ENCODE measurements at places on chromosomes 7 and 10.

DNA sequence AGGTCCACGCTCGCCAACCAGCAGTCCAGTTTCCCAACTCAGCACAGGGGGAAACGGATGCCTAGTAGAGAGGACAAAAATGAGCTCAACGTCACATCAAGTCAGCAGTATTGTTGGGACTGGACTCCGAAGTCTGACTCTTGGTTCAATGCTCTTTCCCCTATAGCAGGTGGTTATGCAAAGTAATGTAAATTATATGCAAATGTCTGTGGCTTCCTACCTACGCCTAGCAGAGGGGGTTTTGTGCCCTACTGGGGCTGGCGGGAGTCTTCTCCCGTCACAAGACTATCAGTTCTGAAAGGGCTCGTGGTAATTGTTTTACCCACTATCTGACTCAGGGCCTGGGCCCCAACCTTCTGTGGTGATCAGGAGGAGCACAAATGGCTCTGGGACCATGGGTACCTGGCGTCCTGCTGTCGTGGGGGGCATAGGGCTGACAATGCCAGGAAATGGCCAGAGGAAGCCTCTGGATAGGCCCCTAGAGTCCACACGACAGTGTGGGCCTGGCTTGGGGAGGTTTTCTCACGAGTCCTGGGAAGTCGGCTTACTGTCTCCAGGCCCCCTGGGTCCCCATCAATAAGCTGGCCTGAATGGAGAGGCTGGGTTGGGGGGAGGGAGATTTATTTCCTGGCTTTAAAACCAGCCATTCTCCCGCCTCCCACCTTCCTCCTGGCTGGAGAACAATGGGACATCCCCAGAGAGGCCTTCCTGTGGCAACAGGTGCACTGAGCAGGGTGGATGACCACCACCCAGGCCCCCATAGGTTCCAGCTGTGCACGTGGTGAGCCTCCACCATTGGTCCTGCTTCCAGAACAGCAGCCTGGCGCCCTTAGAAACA lies 41.8 kb downstream of the UNC5B start:
- no peak for DNase-seq

- DNase-seq: no peak
Measured at GRCh38 chr7:130894146-130894908, 160.3 kb upstream of the KLF14 start.

- DNase-seq: no peak
Measured at GRCh38 chr10:10164848-10165247, 852.8 kb upstream of the CELF2 start.

DNA sequence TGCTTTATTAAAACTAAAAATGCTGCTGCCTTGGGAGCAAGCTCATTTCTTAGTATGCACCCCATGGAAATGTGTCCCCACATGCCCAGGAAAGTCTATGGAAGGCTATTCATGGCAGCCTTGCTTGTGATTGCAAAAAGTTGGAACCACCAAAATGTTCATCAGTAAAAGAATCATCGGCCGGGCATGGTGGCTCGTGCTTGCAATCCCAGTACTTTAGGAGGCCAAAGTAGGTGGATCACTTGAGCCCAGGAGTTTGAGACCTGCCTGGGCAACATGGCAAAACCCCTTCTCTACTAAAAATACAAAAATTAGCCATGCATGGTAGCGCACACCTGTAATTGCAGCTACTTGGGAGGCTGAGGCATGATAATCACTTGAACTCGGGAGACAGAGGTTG lies 79.8 kb downstream of the ARHGAP22 start:
- DNase-seq: no peak

GRCh38 chr10:33073641-33074415 lies 115.8 kb upstream of the ITGB1 start:
- no peak for DNase-seq

- no peak for DNase-seq
Measured at GRCh38 chr7:27685893-27686292, 23.2 kb upstream of the HIBADH start.

DNA sequence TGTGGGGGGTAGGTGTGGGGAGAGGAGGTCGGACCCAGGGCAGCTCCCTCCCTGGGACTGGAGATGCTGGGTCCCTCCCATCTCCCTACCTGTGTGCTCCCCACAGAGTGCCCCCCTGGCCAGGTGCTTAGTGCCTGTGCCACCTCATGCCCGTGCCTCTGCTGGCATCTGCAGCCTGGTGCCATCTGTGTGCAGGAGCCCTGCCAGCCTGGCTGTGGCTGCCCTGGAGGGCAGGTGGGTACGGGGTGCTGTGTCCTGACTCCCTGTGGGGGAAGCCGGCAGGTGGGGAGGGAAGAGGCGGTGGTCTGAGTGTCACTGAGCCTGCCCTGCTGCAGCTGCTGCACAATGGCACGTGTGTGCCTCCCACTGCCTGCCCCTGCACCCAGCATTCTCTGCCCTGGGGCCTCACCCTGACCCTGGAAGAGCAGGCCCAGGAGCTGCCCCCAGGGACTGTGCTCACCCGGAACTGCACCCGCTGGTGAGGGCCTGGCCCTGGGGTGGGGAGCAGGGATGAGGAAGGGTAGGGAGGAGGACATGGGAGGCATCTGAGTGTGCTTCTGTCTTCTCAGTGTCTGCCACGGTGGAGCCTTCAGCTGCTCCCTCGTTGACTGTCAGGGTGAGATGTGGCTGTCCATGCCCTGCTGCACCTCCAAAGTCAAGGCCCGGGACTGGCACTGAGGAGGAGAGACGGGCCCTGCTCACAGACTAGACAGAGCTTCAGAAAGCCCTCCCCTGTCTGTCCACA lies 11.7 kb upstream of the ZNF862 start:
- DNase-seq: no peak

DNA sequence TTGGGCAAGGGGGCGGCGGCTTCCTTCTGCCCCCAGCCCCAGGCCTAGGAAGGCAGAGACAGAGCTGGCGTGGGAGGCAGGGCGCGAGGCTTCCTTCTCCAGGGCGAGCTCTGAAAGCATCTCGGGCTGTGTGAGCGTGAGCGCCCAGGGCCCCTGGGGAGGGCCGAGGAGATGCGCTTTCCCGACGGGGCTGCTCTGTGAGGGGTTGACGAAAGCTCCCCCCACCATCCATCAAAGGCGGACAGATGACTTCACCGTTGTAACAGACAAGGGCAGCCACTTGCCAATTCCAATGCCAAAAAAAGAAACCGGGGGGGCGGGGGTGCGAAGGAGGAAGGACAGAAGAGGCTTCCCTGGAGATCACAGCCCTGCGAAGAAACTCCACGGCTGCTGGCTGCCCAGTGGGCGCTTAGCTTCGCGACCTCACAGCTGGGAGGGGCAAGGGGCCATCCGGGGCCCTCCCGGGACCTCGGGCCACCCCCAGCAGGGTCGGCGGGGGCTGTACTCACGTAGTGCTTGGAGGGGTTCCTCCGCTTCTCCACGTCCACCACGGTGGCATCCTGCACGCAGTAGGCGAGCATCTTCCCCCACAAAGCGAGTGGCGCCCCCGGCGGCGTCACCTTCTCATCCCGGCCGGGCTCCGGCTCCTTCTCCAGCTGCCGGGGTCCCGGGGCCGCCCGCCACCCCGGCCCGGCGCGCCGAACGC lies 537 bp downstream of the SH3PXD2A start:
- no peak for DNase-seq

GRCh38 chr10:113273181-113274163 lies 279.4 kb upstream of the HABP2 start:
- no peak for DNase-seq

- no peak for DNase-seq
Measured at GRCh38 chr7:158252081-158252836, 335.4 kb downstream of the PTPRN2 start.

DNA sequence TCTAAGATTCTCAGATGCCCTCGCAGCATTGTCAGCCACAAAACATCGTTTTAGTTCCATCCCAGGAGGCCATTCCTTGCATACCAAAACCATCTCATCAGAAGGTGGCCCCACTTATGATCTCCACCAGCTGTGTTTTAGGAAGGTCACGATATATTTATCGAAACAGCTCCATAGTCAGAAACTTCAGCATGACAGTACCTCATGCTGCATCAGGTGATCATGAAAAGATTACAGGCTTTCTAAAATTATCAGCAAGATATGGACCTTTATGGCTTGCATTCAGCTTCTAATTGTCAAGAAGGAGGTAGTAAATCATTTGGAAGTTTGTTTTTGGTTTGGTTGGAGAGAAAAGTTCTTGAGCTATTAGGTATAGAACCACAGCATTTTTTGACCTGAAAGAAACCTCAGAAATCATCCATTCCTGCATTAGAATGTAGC lies 20.0 kb downstream of the JAZF1 start:
- DNase-seq: no peak

DNA sequence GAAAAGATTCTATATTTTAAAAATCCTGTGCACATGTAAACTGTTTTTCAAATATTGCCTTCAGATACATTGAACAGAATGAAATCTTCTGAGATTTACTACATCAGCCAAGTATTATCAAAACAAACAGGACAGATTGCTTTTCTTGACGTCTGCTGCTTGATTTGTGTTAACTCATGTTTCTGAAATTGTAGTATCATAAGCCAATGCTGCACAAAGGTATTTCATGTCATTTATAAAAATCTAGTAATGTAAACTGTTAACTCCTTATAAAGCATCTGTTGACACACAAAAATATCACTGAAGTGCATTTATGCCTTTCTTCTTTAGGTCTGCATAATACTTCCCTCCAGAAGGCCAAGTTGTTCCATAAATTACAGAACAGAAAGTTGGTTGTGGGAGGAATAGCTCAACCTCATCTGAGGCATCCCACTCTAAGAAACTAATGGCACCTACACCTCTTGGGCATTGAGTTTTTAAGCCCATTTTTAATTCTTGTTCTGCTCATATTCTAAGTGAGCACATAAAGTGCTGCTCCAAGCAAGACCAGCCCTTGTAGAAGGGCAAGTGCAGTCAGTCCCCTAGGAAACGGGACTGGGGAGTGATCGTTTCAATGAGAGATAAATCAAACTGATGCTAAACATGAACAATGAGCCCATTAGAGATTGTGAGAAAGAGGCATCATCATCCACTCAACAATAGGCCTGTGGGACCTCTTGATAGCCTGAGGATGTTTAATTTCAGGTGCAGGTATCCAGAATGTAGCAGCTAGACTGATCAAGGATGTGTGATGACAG lies 28.5 kb downstream of the CAV1 start:
- no peak for DNase-seq

DNA sequence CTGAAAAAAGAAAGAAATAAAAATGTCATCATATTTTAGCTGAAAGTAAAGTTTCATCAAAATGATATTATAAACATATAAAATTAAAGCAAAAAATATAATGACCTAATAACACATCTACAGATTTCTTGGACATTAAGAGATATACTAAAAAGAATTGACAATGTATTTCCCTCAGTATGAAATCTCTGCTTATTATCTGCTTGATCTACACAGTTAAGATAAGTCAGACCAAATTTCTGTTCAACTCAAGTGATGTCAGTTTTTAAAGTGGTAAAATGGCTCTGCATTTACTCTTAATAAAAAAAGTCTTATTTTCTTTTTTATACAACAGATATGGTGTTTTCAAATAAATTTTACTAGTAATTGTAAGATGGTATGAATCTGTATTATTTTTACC lies 159.4 kb upstream of the SEMA3A start:
- no peak for DNase-seq

DNA sequence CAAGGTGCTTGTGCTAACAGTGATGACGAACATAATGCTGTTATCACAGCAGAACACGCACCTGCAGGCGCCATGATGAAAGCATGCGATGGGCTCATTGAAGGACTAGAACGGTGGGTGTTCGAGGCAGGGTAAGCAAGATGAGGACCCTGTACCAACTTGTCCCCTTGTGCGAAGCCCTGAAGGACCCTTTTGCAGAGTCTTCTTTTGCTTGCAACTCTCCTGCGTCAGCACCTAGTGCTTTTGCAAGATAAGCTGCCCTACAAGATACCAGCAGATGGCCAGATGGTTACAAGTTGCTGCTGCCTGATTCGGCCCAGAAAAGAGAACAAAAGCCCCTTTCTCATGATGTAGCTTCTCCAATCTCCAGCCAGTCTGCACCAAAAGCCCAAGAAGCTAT lies 4.2 kb upstream of the IL15RA start:
- DNase-seq: no peak

GRCh38 chr7:3117488-3118231 lies 74.0 kb upstream of the CARD11 start:
- no peak for DNase-seq

DNA sequence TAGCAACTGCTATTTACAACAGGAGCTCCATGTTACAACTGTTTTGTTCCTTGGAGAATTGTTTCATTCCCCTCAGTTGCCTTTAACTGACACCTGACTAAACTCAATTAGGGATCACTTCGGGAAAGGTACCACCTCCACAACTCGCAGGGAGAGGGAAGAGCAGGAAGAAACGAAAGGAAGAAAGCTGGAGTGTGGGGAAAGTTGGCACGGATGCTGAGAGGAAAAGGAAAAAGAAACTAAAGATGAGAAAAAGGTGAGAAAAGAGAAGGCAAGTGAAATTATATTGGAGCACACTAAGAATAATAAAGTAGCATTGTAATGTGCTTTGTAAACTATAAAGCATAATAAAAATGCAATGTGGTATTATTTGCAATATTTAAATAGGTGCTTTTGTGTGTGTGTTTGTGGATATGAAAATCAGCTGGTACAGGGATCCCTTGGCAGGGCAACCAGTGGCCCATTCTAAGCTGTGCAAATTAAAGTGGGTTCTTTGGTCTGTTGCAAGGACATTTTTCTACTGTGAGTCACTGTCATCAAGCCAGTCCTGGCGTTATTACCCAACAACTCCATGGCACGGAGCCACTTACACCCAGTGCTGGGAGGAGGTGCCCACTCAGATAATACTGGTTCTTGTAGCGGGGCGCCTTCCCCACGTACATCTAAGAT lies 45.9 kb downstream of the HIPK2 start:
- DNase-seq: no peak

DNA sequence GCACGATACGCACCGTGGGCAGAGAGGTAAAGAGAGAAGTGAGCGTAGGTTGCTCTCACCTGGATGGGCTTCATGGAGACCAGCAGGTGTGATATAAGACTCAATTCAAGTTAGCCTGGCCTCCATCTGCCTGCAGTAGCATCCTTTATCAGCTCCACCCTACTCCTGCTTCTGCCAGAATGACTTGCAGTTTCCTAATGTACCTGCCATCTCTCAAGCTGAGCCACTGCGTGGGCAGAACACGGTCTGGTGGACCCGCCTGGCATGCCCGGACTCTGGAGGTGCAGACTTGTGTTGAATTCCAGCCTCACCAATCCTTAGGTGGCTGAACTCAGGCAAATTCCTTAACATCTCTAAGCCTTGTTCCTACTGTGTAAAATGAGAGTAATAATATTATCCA lies 64.3 kb downstream of the STEAP1B start:
- DNase-seq: no peak

DNA sequence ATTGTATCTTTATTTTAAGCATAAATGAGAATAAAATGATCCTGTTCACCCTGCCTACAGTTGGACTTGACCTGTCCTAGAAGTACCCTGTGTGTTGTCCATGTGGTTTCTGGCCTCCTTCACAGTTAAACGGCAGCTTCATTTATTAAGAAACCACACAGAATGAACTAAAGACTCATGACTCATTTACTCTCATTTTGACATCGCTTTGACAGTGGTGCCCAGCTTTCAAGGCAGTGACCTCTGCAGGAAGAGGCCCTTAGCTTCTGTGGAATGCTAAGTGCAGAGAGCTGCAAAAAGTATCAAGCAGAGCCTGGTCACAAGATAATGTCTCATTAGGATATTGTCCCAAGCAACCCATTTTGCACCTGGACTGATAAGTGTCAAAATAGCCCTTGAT lies 93.4 kb downstream of the AVL9 start:
- peak; percentile 7 for DNase-seq

- DNase-seq: no peak
Measured at GRCh38 chr10:49690698-49691356, 11.4 kb downstream of the C10orf53 start.
